ENCODE measurements at places on chromosomes 4 and X.

DNA sequence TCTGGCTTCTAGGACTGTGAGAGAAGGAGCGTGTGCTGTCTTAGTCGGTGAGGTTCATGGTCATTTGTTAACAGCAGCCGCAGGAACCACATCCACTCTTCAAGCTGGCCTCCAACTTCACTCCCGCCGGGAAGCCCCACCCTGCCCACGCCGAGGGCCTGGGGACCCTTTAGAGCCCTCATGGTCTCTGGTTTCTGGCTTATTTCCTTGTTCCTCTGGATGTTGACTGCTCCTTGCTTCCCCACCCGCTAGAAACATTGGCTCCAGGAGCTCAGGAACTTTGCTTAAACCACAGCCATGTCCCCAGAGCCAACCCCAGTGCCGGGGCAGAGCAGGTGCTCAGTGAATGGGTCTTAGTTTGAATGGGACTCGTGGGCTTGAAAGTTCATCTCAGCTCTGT is 40.8 kb downstream of the HTRA3 start:
- no peak for DNase-seq

- no peak for DNase-seq
Measured at GRCh38 chrX:17183566-17183965, 191.4 kb upstream of the NHS start.

DNA sequence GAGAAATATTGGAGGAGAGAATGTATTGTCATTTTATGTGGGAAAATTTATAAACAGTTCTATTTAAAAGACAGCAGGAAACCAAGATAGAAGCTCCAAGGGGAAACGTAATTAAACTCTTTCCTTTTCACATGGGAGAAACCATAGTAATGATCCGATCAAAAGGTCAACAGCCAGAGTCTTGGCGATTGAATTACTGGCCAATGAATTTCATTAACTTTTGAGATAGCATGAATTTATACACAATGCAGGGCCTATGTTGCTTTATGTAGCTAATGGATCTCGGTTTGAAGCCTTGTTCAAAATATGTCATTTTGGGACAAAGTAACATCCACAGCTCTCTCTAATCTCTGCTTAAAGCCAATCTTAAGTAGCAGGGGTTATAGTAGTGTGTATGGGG is 897.5 kb upstream of the NDST4 start:
- DNase-seq: no peak

DNA sequence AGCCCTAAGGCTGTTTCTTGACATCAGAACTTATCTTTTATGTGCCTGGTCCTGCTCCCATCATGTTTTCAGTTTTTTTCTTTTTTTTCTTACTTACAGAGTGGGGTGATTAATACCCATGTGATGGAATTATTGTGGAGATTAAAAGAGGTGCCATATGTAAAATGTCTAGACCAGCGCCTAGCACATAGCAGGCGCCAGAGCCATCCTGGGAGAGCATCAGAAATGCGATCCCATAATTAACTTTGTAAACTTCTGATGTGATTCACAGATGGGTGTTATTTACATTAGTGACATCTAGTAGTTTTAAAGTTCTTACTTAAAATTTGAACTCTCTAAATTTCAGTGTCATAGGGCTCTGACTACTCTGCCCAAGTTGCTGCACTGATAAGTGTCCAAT is 66.2 kb upstream of the PGRMC2 start:
- no peak for DNase-seq

DNA sequence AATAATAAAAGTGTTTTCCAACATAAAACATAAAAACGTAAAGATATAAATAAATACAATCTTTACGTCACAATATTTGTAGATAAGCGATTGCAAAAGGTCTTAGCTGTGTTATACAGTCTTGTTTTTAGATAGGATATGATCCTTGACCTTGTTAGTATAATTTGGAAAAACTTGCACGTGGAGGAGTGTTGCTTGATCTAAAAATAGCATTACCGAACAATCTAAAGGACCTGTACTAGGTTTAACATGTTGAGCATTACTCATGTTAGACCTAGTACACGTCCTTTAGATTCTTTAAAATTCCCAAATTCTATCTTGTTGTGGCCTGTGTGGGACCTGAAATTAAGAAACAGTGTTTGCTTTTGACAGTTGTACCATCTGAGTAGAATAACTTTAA is 1.6 kb downstream of the METAP1 start:
- DNase-seq: no peak

GRCh38 chrX:2500803-2501558 is at the start of the genes DHRSX and ZBED1:
DHRSX (minus strand) TSS chrX:2500976; CDS start chrX:2500925, 51 bp downstream.
ZBED1 (minus strand) TSS chrX:2500976; CDS start chrX:2490719, 10,257 bp downstream.
- peak; percentile 23 for DNase-seq

GRCh38 chrX:22025751-22026150 is 6.4 kb upstream of the PHEX start:
- DNase-seq: no peak

DNA sequence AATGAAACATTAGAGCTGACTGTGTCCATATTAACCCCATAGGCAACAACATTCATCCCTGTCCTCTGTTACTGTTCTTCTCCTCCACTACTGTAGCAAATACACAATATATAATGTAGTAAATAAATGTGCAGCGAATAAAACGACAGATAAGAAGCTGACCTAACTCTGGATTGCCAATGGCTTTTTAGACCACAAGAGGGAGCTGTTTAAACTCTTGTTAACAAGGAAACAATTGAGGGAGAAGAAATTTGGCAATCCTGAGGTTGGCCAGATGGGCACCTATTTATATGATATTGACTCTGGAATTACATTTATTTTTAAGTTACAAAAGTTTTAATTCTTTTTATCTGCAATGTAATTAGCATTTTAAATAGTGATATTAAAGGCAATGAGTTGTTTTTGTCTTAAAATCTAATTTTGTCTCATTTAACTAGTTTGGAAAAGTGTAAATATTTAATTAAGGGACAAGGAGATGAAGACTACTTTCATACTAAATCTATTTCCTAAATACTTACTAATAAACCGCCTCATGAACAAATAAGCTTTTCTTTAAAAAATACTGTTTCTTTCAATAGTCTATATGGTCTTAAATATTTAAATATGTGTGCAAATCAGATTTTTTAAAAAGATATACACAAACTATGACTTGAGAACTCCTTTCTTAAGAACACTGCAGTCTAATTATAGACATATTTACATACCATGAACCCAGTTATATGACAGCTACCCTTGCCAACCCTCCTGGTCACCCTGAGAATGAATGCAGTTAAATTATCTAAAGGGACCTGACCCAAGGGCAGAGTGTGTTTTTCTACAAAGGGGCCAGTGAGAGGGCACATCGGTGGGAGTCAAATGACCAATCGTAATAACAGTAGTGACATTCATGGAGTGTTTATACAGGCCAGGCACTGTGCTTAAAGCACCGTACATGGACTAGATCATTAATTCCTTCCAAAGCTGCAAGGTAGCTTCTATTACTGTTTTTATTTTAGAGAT is 52.9 kb upstream of the HPF1 start:
- DNase-seq: peak; percentile 69

DNA sequence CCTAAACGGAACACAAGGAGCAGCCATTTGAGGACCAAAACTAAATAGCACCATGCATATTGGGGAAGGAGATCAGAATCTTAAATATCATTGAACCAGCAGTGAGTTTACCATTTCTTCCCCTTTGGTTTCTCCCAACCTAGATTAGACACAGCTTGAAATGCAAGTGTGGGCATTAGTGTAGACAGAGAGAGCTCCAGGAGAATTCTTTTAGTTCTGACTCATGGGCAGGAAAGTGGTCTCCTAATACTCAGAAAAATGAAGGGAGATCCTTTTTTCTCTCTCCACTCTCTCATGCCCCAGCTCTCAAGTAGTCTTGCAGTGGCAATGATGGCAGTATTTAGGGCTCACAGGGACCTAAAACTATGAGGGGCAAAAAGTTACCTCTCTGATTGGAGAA is 567.9 kb downstream of the INPP4B start:
- no peak for DNase-seq

- DNase-seq: no peak
Measured at GRCh38 chr4:66577922-66578321, 907.6 kb upstream of the EPHA5 start.

DNA sequence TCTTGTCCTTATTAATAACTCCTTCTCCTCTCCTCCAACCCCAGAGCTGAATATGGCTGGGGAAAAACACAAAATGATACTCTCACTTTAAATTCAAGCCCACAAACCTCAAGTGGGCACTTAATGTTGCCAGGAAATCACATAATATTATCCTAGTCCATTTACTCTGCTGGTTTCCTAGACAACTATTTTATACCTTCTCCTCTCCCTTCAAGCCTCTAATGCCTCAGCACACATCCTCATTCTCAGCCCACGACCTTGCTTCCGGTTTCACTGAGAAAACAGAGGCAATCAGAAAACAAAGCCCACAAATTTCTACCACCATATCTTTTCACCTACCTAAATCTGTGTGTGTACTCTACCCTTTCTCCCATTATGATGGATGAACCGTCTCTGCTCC is 12.1 kb upstream of the CLCN5 start:
- DNase-seq: no peak

GRCh38 chrX:42710452-42710851 is 67.5 kb downstream of the PPP1R2C start:
- DNase-seq: no peak

- no peak for DNase-seq
Measured at GRCh38 chr4:185435466-185435865, 9.7 kb upstream of the UFSP2 start.

DNA sequence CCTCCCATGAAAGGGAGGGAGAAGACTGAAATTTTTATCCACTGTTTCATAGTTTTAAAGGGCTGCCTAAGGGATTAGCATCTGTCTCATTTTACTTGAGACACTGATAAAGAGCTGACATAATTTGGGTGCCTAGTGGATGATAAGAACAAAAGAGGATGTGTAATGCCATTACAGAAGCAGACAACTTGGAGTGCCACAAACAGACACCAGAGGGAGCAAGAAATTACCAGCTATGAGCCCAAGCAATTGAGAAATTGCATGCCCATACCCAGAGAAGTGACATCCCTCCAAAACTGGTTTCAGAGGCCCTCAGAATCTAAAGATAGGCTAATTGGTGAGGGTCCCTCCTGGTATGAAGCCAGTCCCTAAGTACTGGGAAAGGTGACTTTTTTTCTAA is 38.5 kb upstream of the POU3F4 start:
- DNase-seq: no peak

DNA sequence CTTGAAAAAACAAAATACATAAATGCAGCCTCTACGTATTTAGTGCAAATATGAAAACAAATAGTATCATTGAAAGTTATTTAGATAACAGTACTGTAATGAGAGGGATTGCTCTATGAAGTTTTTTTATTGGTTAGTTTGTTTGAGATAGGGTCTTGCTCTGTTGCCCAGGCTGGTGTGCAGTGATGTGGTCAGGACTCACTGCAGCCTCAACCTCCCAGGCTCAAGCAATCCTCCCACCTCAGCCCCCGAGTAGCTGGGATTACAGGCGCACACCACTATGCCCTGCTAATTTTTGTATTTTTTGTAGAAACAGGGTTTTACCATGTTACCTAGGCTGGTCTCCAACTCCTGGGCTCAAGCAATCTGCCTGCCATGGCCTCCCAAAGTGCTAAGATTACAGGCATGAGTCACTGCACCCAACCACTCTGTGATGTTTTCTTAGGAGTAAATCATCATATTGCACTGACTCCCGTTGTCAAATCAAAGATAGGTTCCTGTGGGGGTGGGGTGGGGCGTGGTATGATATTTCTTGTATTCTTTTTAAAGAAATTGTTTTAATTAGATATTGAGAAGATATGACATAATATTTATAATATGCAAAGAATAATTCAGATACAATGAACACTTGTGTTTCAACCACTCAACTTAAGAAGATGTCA is 75.8 kb downstream of the ATG4A start:
- no peak for DNase-seq

GRCh38 chr4:13893211-13893610 is 265.7 kb upstream of the BOD1L1 start:
- DNase-seq: no peak

- no peak for DNase-seq
Measured at GRCh38 chrX:8084006-8084405, 87.1 kb downstream of the VCX2 start.

GRCh38 chr4:14053291-14053690 is 425.8 kb upstream of the BOD1L1 start:
- no peak for DNase-seq

- no peak for DNase-seq
Measured at GRCh38 chr4:52657292-52657617, 1.8 kb downstream of the USP46 start.

GRCh38 chr4:3445111-3445820 is 3.5 kb downstream of the HGFAC start:
- DNase-seq: no peak

GRCh38 chr4:37188100-37188499 is 56.4 kb upstream of the NWD2 start:
- no peak for DNase-seq

DNA sequence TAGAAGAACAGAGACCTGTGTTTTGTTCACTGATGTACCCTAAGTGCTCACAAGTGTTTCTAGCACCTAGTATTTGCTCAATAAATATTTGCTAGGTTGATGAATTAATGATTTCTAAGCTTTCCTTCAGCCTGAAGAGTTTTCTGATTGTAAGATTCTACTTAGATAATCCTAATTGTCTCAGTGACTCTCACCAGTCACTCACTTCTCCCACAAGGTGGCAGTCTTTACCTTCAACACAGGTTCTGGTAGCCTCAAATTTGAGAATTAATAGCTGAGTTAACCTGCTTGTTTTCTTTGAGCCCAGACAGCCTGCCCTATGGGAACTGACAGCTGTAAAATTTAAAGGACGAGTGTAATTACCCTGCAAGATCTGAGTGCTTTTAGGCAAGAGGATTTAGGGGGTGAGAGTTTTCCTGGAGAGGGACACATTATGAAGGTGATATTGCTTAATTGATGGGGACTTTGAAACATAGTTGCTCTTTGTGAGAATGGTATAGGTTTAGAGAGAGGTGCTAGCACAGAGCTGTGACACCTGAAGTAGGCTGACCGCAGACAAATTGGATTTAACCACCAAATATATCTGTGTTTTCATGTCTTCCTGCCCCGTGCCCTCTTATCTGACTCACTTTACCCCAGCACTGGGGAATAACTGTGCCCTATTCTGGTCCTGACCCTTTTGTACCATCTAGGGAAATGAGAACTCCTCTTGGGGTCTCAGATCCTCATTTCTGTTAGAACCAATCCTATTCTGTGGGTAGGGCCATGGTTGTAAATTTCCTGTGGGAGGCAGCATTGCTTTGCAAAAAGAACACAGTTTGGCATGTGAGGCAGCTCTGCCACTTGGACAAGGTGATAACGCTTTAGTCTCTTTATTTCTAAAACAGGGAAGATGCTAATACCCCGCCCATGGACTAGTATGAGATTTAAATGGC is 27.7 kb downstream of the CD38 start:
- peak; percentile 59 for DNase-seq

- DNase-seq: no peak
Measured at GRCh38 chrX:63471004-63471403, 119.9 kb upstream of the SPIN4 start.

DNA sequence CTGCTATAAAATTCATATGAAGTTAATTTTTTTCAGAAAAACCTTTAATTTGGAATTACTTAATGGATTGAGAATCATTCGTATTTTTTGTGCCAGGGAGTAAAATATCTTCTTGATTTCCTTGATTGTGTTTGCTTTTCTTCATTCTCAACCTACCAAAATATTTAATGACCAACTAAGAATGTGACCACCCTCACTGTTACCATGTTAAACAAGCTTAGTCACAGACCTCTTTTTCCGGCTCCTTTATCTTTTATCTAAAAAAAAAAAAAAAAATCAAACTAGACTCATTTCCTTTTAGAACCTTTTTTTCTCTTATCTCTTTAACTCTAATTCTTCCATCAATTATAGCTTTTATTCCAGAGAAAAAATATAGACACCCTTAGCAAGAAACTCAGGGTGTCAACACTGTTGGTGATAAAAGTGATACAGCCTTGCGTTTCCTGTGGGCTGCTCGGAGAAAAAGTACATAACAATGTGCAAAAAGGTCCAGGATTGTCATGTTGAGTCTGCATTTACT is 20.6 kb upstream of the HPGDS start:
- DNase-seq: no peak

Data from CD4-positive, alpha-beta T cell (primary cell).